ENCODE measurements at places on chromosomes 1 and 21.

DNA sequence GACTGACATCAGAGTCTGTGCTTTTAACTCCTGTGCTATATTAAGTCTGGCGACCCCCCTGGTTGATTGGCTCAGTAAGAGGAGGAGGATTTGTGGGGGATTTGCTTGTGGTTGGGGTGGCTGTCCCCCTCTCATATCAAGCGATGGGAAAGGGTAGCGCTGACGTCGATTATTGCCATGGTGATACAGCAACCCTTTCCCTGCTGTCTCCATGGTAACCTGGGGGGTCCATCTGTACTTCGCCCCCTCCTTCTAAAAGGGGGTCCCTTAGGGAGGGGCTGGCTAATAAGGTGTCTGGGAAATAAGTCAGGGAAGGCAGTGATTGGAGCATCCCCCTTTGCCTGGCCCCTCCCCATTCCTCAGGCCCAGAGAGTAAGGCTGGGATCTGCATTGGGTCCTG is 4.7 kb downstream of the FAM229A start:
- no peak for DNase-seq

GRCh38 chr1:165560883-165561656 is 17.3 kb downstream of the LRRC52 start:
- no peak for DNase-seq

GRCh38 chr1:18529714-18530113 is 49.0 kb downstream of the KLHDC7A start:
- no peak for DNase-seq

GRCh38 chr1:75430526-75430925 is 180.4 kb downstream of the SLC44A5 start:
- no peak for DNase-seq

GRCh38 chr1:153610334-153610733 is 2.6 kb downstream of the S100A16 start:
- no peak for DNase-seq

- no peak for DNase-seq
Measured at GRCh38 chr1:84541679-84542078, 32.6 kb downstream of the CTBS start.

DNA sequence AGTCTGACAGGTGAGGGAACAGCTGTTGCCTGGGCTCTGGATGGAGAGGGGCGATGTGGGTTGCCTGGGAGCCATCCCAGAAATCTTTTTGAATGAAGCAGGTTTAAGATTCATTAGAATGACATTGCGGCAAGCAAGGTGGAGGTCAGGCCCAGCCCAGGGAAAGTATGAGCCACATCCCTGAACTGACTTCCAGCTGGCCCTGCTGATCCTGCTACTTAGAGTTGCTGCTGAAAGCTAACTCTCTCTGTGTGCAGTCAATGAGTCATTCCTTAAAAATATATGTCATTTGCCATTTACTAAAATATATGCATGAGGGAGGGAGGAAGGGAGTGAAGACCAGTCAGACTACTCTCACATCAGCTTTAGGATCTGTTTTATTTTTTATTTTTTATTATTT is 54.3 kb upstream of the RAB3GAP2 start:
- no peak for DNase-seq

GRCh38 chr1:175185903-175186302 is 6.7 kb downstream of the KIAA0040 start:
- DNase-seq: no peak

- DNase-seq: no peak
Measured at GRCh38 chr21:42262831-42263231, 43.9 kb downstream of the ABCG1 start.

DNA sequence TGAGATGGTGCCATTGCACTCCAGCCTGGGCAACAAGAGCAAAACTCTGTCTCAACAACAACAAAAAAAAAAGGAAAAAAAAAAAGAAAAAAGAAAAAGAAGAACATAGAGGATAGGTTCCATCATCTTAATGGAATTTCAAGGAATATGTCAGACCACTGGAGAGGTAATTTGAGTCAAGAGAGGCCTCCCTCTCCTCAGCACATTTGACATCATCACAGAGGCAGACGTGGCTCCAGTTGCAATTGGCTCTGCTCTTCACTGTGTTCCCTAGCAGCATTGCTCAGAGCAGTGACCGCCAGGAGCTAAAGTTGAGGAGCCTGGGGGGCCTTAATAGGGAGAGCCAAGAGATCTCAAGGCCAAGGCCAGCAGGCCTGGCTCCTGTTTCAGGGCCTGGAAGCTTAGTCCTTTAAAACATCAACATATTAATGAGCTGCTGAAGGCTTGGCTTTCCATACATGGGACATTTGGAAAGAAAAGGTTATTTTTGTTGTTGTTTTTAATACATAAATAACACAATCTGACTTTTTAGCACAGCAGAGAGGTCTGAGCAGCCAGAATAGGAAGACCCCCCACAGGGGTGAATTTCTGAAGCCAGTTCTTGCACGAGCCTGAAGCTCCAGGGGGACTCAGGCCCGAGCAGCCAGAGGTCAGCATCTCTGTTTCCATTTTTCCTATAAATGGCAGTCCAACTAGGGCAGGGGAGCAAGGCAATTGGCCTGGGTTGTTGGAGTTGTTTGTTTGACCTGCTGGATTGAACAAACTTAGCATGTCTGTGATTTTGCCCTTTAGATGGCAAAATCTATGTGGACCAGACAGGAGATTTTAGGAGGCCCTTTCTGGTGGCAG is 118.3 kb upstream of the FGGY start:
- DNase-seq: no peak

- peak; percentile 2 for DNase-seq
Measured at GRCh38 chr1:197868751-197869489, 33.5 kb upstream of the C1orf53 start.

- no peak for DNase-seq
Measured at GRCh38 chr1:198228925-198229324, 72.1 kb downstream of the NEK7 start.

GRCh38 chr1:94130851-94131595 is 10.1 kb upstream of the ABCA4 start:
- DNase-seq: no peak

GRCh38 chr1:234114648-234115307 is 210.3 kb downstream of the SLC35F3 start:
- DNase-seq: no peak

- no peak for DNase-seq
Measured at GRCh38 chr21:25081096-25081495, 526.2 kb downstream of the MRPL39 start.

- DNase-seq: no peak
Measured at GRCh38 chr1:199283794-199284193, 645.0 kb downstream of the PTPRC start.

DNA sequence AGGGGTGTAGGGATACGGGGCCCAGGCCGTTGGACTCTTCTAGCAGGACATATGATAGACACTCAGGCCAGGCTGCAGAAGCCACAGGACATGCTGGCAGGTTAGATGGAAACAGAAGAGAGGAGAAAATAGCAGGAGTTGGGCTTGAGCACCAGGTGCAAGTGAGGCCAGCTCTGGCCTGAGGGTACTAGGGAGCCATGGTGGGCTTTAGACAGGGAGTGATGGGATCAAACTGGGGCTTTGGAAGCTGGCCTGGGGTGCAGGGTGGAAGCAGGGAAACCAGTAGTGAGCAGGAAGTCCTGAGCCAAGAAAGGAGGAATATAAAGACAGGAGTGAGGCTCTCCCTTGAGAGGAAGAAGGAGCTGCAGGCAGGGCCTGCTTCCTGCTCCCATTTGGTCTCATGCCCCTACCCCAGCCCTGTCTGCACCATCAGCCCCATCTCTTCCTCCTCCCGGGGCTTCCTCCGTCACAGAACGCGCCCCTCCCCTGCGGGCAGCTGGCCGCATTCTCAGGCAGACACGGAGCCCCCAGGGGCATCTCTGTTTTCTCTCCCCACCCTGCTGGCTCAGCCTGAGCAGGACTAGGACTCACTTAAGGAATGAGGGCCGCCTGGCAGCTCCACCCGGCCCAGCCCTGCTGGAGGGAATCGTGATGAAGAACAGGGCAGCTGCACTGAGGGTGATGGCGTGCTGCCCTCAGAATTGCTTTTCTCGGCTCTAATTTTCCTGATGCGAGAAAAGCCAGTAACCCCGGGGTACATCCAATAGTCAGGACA is 165.5 kb upstream of the TMEM51 start:
- no peak for DNase-seq

- DNase-seq: no peak
Measured at GRCh38 chr1:3718764-3719163, 33.5 kb upstream of the CCDC27 start.

DNA sequence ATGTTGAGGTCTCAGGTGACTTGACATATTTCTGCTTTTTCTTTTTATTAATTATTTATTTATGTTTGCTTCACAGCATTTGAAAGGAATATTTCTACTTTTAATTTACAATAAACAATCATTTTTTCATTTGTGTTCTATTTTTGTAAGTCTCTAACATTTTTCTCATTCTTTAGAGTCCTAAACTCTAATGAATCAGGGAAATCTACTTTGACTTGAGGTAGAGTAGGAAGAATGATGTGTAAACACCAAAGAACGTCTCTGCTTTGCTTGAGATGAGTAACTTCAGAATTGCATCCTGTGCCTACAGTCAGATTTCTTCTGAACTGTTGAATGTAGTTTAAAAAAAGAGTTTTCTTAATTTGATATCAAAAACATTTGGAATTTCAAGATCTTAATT is 65.2 kb downstream of the CNST start:
- no peak for DNase-seq

- DNase-seq: no peak
Measured at GRCh38 chr1:184285401-184286087, 101.3 kb upstream of the C1orf21 start.

DNA sequence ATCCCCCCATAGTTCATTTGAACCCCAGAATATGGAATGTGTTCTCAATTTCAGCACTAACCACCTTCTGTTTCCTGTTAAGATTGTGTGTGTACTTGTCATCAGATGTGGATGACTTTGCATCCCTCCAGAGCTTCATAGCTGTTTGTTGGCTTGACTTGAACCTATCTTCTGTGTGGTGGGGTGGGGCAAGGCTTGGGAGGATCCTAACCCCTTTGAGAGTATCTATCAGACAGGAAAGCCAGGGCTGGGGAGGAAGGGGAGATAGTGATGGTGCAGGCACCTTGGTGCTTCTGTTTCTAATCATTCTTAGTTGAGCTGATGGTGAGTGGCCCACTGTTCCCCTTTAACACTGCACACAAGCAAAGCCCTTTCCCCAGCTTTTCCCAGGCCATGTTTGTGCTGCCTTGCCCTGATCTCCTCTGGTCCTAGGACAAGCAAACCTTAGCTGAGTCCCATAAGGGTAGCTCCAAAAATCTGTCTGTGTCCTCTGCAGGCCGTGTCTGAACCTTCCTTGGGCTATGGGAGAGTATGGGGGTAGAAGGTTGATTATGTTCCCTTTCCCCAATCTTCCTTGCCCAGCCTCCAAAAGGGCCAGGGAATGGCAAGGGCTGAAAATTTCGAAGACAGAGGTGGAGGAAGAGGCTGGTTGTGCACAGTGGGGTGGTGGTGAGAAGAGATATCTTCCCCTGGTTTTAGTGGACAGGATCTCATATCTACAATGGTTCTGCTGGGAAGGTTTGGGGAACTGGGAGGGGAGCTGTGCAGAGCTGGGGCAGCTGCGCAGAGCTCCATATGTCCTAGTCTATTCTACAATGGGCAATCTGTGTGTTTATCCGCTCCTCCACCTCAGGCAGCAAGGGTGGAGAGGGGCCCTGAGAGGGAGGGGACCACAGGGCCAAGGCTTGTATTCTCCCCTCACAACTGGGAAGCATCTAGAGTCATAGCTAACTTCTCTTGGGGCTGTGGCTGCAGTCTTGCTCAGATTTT is 1.4 kb downstream of the NHLH1 start:
- DNase-seq: no peak

GRCh38 chr1:92934395-92935378 is 26.6 kb downstream of the DIPK1A start:
- no peak for DNase-seq

DNA sequence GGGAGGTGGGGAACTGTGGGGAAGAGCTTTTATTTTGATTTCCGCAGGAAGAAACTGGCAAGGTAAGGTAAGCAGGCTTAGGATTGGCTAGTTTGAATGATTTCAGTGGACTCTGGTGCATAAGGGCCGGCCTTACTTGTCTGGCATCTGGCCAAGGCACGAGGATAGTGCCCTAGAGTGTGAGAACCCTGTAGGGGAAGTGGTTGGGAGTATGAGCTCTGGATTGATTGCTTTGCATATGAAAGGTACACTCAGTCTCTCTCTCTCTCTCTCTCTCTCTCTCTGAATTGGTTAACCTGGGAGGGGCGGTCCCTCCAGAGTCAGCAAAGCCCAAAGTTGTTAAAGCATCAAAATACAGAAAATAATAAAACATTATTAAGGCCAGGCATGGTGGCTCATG is 463.0 kb downstream of the SIPA1L2 start:
- DNase-seq: no peak

GRCh38 chr1:111236379-111236778 is 8.9 kb downstream of the CHI3L2 start:
- no peak for DNase-seq

DNA sequence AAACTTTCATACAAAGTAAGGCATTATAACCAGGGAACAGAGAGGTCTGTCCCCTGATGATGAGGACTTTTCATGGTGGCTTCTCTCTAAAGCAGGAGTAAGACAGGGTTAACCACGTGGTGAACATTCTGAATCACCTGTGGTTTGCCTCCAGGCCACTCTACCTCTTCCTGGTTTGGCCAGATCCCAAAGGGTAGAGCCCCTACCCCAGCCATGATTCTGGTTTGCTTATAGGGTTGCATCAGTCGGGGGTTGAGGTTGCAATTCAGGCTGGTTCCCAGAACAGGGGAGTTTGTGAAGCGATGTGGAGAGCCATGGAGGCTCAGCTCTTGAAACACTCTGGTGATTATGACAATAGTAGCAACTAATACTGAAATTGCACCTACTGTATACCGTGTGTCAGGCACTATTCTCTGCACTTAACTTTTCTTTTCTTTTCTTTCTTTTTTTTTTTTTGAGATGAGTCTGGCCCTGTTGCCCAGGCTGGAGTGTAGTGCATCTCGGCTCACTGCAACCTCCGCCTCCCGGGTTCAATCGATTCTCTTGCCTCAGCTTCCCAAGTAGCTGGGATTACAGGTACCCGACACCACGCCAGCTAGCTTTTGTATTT is 8.3 kb downstream of the CNR2 start:
- no peak for DNase-seq

DNA sequence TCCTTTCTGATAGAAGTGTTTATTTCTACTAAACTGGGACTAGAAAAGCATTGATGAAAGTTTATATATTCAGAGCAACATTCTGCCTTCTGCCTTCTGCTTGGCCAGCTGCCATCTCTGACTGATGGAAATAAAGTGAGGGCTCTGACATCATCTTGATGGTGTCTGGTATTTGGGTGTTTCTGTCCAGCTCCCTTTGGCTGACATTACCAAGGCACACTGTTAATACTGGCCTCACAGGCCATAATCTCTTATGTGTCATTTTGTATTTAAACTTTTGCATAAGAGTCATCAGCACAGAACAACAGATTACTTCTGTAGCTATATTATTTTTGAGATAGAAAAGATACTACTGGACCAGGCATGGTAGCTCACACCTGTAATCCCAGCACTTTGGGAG is 216.9 kb downstream of the RYR2 start:
- DNase-seq: no peak
